ENCODE measurements at places on chromosomes 4 and X. TPM values are rescaled to one million over a fixed set of nuclear protein-coding genes. Genes with fewer than 3 reads are reported as not detected.

Gene HTRA3
- not detected for total RNA-seq

Gene RBM46
- not detected for total RNA-seq

Gene ZCCHC18
- total RNA-seq, result 0.77 TPM

Gene PABPC4L
- total RNA-seq, result not detected

Gene F9
- not detected for total RNA-seq

Gene TMEM129
- 18.1 TPM for total RNA-seq

Gene TCEAL7
- not detected for total RNA-seq

Gene SLC2A9
- total RNA-seq, result 0.65 TPM

Gene MTM1
- 24.4 TPM for total RNA-seq

Gene KLB
- total RNA-seq, result not detected

DNA sequence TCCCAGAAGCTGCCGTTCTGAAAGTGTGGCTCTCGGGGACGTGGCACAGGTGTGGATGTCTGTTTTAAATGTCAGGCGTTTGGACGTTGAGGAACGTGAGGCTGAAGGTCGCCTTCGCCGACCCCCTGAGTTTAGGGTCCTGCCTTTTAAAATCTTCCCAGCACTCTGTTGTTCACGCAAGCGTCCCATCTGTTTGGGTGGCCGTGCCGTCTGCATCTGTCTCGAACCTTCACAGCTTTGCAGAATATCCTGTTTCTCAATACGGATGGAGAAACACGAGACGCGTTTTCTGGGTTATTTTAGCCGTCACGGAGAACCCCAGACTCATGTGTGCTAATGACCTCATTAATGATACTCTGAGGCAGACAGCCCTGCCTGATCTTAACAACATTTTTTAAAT is 31.5 kb downstream of the SHOX start:
- no peak for DNase-seq

DNA sequence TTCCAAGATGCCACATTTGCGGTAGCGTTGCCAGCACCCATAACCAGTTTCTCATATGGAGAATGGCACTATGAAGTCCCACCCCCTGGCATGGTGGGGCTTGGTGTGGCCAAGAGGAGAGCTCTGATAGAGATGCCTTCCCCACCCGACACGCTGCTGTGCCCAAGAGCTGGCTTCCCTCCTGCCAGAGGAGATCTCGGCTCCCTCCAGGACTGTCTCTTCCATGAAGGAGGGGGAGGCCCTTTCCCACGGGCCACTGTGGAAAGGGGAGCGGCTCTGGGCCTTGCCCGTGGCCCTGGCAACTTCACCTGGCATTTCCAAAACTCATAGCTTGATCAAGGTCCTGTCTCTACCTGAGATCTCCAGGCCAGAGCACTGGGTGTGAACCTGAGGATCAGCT is 217.3 kb upstream of the PSAPL1 start:
- no peak for DNase-seq

- no peak for DNase-seq
Observed at GRCh38 chr4:12692815-12693214, 791.3 kb downstream of the RAB28 start.

DNA sequence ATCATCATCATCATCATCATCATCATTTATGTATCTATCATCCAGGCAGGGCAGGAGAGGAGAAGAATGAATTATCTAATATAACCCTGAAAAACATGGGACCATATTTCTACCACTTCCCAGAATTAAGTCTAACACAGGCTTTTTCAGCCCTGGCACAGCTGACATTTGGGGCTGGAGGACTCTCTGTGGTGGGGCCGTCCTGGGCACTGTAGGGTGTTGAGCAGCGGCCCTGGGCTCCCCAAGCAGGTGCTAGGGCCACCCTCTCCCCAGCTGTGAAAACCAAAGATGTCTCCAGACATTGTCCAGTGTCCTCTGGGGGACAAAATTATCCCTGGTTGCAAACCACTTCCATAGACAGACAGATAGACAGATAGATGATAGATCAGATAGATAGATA is 288.4 kb downstream of the CRLF2 start:
- DNase-seq, result no peak

DNA sequence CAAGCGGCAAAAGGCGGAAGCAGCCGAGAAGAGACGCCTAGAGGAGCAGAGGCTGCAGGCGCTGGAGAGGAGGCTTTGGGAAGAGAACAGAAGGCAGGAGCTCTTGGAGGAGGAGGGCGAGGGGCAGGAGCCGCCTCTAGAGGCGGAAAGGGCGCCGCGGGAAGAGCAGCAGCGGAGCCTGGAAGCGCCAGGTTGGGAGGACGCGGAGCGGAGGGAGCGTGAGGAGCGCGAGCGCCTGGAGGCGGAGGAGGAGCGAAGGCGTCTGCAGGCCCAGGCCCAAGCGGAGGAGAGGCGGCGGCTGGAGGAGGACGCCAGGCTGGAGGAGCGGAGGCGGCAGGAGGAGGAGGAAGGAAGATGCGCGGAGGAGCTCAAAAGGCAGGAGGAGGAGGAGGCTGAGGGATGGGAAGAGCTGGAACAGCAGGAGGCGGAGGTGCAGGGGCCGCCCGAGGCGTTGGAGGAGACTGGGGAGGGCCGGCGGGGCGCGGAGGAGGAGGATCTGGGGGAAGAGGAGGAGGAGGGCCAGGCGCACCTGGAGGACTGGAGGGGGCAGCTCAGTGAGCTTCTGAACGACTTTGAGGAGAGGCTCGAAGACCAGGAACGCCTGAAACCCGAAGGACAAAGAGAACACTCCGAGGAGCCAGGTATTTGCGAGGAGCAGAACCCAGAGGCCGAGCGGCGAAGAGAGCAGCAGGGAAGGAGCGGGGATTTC is 72.9 kb downstream of the AASDH start:
- no peak for DNase-seq

GRCh38 chr4:134777606-134778005 is 576.0 kb upstream of the PABPC4L start:
- DNase-seq, result no peak

DNA sequence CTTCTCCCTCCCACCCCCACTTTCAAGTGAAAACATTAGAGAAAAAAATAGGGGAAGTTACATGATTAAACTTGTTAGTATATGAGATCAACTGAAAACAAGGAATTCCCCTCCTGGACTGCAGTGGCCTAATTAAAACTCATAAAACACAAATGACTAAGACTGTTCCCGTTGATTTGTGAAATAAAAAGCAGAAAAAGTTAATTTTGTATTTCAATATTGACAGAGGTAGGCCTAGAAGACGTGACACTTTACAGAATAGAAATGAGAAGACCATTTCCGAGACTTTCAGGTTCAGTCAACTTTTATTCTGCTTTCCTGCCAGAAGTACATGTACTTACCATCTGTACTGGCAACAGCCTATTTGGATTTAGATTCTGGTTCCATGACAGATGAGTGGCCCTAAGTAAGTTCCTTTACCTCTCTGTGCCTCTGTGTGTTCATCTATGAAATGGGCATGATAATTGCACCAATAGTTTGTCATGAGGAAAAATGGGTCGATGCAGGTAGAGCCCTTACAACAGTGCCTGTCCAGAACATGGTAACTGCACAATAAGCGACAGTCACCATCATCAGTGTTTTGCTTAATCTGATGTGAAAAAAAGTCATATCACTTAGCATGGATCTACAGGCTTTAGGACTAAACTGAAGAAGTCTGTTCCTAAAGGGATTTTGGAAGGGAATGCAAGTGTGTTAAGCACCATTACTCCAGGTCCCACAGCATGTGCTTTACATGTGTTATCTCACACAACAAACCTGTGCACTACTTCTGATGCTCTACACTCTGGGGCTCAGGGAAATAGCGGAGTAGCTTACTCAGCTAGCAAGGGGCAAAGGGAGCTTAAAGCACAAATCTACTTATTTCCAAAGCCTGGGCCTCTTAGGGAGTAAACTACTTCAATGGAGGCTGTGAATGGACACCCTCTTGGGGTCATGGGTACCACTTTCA is 562.3 kb upstream of the DIPK2B start:
- DNase-seq, result no peak

DNA sequence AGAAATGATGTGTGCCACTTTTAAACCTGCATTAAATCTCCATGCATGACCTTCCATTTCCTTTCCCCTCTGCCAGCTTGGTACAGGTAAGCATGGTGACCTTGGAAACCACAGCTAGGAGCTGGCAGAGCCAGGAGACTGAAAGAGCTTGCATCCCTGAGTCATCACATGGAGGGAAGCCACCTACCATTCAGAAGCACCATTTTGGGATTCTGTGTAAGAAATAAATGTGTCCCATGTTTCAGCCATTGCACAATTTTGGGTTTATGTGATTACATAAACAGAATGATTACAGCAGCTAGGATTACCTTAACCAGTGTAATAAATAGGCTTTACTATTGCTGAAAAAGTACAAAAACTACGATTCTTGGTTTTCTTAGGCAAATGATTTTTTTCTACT is 17.3 kb upstream of the CCDC149 start:
- DNase-seq, result no peak

- no peak for DNase-seq
Observed at GRCh38 chr4:26583538-26583864, 383 bp upstream of the TBC1D19 start.

DNA sequence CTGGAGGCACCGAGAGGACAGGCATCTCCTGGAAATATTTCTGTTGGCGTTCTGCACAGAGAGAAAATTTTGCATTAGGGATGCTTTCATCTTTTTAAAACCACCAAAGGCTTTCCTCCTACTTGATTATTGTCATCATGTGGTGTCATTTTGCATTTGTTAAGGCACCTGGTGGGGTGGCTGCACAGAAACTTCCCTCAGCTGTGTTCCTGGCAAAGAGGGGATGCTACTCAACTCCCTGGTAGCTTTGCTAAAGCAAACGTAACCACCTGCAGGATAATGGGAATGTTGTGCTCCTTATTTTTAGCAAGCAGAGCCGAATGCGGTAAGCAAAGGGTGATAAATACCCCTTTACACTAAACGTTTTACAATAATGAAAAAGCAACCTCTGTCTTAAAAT is 229.8 kb downstream of the STIM2 start:
- DNase-seq, result no peak

DNA sequence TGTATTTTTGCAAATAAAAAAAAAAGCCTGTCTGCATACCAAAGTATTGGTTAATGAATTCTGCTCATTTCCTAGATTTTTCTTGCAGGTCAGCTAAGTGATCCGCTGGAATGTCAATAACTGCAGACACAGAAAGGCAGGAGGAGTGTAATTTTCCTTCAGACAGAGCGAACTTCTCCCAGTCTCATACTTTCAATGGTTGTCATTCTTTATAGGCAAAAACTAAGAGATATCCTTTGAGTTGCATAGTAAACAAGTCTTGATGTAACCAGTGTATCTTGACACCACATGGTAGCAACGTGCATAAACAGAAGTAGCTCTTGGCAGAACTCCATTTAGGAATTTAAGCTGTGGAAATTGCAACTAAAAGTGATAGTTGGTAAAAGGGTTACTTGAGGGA is 8.2 kb downstream of the CAPN6 start:
- no peak for DNase-seq

GRCh38 chr4:184400375-184400870 is 73.9 kb downstream of the IRF2 start:
- no peak for DNase-seq

DNA sequence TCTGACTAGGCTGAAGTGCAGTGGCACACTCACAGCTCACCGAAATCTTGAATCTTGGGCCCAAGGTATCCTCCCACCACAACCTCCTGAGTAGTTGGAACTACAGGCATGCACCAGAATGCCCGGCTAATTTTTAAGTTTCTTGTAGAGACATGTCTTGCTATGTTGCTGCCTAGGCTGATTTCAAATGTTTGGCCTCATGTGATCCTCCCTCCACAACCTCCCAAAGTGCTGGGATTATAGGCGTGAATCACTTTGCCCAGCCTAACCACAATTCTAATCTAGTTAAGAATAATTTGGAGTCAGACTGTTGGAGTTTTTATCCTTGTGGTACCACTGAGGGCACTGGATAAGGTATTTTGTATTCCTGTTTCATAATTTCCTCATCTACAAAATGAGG is 317.5 kb upstream of the AGA start:
- no peak for DNase-seq

GRCh38 chrX:110258552-110258951 is 59.3 kb downstream of the AMMECR1 start:
- DNase-seq, result no peak

DNA sequence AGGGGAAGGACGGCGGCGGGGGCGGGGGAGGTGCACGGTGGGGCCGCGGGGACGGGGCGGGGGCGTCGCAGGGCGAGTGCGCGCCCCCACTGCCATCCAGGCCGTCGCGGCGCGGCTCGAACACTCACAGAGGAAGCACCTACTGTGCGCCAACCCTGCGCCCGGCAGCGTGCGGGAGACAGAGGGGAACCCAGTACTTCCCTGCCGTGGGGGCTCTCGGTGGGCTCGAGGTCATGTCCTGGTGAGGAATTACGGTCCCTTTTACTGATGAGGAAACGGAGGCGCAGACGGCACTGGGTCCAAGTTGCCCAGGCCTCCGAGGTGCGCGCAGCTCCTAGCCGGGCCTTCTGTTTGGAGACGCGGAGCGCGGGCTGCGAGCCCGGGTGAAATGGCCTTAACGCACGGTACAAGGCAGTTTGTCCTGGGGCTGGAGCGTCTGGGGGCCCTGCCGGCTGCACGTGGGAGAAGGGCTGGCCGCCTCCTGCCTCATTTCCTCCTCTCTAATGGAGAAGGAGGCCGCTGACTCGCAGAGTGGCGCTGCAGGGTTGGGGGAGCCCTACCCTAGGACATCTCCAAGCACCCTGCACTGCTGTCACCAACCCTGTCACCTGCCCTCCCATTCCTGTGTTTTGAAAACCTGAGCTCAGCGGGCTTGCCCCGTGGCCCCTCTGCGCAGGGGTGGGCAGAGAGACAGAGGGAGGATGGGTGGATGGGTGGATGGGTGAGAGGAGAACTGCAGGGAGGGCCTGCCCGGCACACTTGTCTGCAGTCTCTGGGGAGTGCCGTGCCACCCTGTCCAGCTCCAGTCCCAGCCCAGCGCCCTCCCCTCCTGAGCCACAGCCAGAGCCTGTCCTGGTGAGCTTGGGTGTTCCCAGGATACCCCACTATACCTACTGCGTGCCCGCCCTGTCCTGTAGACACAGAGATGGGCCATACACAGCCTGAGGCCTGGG is 106.0 kb downstream of the ADRA2C start:
- peak; percentile 5 for DNase-seq

DNA sequence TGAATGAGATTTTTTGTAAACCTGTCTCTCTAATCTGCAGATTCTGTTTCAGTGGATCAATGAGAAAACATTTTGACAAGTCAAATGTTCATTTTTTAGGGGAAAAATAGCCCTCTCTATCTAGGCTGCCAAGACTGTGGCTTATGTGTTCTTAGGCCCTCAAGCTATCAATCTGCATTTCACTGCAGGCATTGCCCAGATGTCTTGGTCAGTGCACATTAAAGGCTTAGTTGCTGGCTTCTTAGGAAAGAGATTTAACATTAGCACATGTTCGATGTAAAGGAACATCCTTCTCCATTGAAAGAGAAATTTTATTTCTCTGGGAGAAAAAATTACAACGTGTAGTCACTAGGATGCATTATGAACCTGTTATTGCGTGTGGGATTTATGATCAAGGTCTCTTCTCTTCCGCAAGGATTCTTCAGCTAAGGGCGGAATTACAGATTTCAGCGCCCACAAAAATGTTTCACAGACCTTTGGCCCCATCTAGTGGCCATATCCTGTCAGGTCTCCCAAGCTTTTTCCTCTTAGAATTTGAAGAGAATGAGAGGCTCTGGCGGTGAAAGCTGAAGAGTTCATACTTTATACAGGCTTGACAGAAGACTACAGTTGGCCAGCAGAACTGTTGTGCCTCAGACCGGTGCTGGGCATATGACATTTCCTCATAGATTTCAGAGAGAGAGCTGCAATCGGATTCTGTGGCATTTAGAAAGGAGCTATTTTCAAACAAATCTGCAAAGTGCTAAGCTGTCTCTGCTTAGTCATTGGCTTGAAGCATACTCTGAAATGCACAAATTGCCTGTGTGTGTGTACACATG is 144.6 kb upstream of the NOCT start:
- peak; percentile 61 for DNase-seq

Measured in activated CD4-positive, alpha-beta memory T cell treated with anti-CD3 and anti-CD28 coated beads for 36 hours (primary cell).